ENCODE measurements at places on chromosomes 1 and 21. TPM values are rescaled to one million over a fixed set of nuclear protein-coding genes. Genes with fewer than 3 reads are reported as not detected.

DNA sequence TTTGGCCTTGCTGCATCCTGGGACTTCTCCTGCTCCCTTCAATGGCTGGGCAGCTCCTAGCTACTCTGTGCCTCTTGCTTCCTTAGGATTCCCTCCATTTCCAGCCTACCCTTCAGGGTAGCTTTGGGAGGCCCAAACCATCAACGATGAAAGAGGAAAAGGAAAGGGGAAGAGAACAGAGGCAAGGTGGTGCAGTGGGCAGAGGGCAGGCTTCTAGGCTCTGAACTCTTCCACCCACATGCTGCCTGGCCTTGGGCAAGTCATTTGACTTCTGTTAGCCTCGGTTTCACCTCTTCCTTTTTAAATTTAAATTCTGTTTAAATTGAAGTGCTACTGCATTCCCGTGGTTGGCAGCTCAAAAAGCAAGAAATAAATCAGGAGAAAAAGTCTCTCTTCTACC lies 5.7 kb upstream of the PPM1J start:
- H3K27ac ChIP-seq = no peak overlapping the region
- no peak overlapping the region for H3K4me3 ChIP-seq
- H3K4me1 ChIP-seq = peaks cover 23% of the 10 kb centered on the region
- H3K36me3 ChIP-seq = no peaks in the 10 kb centered on the region

Gene BSND
- not detected for total RNA-seq

DNA sequence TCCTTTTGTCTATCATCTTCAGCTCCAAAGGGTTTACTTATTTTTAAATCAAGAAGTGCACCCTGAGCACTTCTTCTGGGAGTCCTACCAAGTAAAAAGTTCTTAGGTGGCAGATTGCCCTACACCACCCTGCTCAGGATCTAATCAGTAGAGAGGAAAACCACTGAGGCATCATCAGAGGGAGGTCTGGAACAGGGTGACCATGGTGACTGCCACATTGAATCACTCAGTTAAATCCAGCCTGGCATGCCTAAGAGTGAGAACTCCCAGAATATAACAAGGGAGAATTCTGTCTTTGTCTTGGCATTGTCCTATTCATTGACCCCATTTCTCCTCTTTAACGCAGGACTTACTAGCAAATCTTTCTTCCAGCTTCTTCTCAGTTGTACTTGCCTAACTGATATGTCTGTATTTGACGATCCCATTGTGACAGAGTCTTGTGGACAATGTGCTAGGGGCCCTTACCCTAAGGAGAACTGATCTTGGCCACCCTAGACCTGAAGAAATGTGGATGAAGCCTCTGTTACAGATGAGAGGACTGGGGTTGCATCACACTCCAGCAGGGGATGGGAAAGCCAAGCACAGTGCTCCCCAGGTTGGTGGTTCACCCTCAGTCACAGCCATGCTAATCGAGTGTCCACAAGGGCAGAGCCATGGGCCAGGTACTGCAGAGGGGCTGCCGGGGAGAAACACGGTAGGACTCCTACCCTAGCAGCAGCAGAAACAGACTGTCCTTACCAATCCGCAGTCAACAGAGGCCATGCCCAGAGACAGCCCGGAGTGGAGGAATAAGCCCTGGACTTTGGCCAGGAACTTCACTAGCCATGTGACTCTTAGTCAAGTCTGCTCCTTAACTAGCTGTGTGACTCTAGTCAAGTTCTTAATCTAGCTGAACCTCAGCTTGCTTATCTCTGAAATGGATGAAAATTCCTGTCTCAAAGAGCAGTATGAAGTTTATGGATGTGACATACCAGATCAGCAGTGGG lies 15.4 kb downstream of the PKP1 start:
- DNase-seq = no peak
- H3K27ac ChIP-seq = no peak overlapping the region
- H3K27me3 ChIP-seq = peaks cover 3% of the 10 kb centered on the region
- peaks cover 16% of the 10 kb centered on the region for H3K4me1 ChIP-seq
- no peak overlapping the region for H3K4me3 ChIP-seq

GRCh38 chr1:178484698-178485225 lies 12.0 kb downstream of the CLEC20A start:
- H3K36me3 ChIP-seq = peaks cover 18% of the 10 kb centered on the region
- H3K4me3 ChIP-seq = no peak overlapping the region
- peaks cover 24% of the 10 kb centered on the region for H3K4me1 ChIP-seq
- peaks cover 10% of the 10 kb centered on the region for H3K27me3 ChIP-seq
- no peak overlapping the region for H3K27ac ChIP-seq

GRCh38 chr1:56933606-56934005 lies 32.2 kb downstream of the C8B start:
- H3K4me3 ChIP-seq = no peak overlapping the region
- H3K27me3 ChIP-seq = peaks cover 9% of the 10 kb centered on the region
- H3K27ac ChIP-seq = no peak overlapping the region
- no peaks in the 10 kb centered on the region for H3K4me1 ChIP-seq
- no peaks in the 10 kb centered on the region for H3K36me3 ChIP-seq

DNA sequence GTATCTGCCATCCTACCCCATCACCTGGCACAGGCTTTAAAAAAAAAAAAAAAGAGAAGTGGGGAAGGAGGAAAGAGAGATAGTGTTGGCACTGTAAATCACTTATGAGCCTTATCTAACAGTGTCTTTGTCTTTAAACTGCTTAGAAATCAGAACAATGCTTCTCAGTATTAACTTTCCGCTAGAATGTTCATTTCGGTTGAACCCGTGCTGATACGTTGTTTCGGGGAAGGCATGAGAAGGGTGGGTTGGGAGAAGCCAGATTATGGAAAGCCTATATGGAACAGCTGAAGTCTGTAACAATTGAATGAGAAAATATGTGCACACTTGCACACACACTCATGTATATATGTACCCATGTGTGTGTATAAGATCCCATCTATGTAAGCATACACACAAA lies 170.8 kb downstream of the GALNT2 start:
- peaks cover 13% of the 10 kb centered on the region for H3K36me3 ChIP-seq
- H3K27ac ChIP-seq = no peak overlapping the region
- H3K27me3 ChIP-seq = no peaks in the 10 kb centered on the region
- no peak overlapping the region for H3K4me3 ChIP-seq
- no peak for DNase-seq

DNA sequence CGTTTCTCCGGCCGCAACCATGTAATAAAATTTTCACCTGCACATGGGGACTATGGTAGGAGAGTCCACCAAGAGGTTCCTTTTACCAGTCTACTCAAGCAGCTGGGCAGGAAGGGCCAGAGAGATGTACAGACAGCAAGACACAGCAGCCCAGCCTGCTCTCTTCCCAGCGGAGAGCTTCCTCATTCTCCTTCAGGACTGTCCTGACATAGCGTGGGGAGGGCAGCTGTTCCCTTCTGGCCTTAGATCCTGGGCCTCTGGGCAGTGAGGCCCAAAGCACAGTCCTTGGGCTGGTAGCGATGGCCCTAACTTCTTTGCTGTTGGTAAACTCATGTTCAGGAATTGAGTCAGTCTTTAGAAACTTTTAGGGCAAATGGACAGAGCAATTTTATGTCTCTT lies 89.1 kb downstream of the BCAR3 start:
- H3K27me3 ChIP-seq = no peaks in the 10 kb centered on the region
- no peak overlapping the region for H3K4me3 ChIP-seq
- H3K36me3 ChIP-seq = peaks cover 33% of the 10 kb centered on the region
- no peak for DNase-seq
- H3K27ac ChIP-seq = peak overlapping the region; percentile 78

Gene LAX1
- total RNA-seq = not detected

GRCh38 chr21:26945916-26946675 lies 20.8 kb downstream of the ADAMTS5 start:
- DNase-seq = peak; percentile 35
- H3K27me3 ChIP-seq = no peaks in the 10 kb centered on the region
- peak overlapping the region; percentile 25 for H3K27ac ChIP-seq
- no peak overlapping the region for H3K4me3 ChIP-seq

DNA sequence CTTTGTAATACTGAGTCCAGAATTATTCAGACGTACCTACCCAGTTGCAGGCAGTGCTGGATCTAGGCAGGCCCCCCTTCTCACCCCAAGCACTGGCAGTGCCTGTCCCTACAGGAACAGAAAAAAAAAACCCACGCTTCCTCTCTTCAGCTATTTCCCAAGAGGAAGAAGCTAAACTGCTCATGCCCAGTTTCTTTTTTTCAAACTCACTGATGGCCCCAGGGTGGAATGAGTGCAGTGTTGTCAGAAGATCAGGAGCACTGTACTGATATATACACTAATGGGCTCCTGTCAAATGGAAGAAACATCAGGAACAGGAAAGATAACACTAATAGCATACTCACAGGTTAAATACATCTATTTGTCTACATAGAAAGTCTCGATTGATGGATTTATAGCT lies 28.2 kb upstream of the DOCK7 start:
- no peak overlapping the region for H3K27ac ChIP-seq
- H3K36me3 ChIP-seq = no peaks in the 10 kb centered on the region
- peaks cover 17% of the 10 kb centered on the region for H3K27me3 ChIP-seq
- peaks cover 10% of the 10 kb centered on the region for H3K4me1 ChIP-seq
- no peak overlapping the region for H3K4me3 ChIP-seq

DNA sequence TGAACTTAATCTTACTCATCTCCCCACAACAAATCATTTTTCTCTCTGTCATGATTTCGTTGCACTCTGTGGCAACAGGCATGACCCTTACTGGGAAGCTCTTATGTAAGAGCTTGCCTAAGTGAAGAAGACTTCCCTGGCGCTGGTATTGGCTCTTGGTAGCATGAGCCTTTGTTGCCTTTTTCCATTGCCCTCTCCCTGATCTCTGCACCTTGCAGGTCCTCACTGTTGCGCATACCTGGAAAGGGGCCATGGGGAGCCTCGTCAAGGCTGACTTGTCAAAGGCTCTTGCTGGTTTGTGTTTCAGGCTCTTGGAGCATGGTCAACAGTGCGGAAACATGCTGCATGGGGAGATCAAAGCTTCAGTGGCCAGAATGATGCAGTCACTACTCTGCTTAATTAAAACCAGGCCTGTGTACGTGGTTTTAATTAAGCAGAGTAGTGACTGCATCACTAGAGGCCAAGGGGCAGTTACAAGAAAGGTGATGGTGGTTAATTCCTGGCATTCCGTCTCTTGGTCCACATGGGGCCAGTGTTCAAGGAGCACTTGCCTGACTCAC lies 141.3 kb downstream of the SPATA46 start:
- H3K27me3 ChIP-seq = no peaks in the 10 kb centered on the region
- H3K36me3 ChIP-seq = no peaks in the 10 kb centered on the region
- no peak overlapping the region for H3K27ac ChIP-seq
- H3K4me3 ChIP-seq = no peak overlapping the region

DNA sequence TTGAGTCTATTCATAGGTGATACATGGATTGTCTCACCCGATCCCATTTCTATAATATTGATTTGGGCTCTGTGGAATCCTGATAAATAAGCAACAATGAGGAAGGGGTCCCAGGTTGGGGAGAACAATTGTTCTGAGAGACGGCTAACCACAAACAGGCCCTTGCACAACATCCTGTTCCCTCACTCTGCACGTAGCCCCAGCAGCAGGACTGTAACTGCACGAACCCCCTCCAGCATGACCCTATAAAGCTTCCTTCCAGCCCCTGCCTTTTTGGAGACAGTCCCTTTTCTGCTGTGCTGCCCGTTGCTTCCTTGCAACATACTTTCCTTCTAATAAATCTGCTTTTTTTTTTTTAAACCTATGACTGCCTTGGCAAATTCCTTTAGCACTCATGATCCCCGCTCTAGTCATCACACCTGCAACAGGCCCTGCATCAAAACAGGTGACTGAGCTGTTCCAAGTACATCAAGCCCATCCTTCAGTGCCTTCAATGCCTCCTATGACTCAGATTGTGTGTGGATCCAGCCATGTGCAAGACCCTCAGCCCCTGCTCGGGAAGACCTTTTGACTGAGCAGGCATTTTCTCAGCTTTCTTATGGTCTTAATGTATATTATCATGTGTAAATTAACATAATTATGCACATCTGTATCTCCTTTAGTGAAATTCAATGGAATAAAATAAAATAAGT lies 63.7 kb upstream of the B3GALNT2 start:
- no peak overlapping the region for H3K4me3 ChIP-seq
- H3K4me1 ChIP-seq = no peaks in the 10 kb centered on the region
- H3K36me3 ChIP-seq = no peaks in the 10 kb centered on the region
- H3K27me3 ChIP-seq = peaks cover 2% of the 10 kb centered on the region
- DNase-seq = no peak

- no peaks in the 10 kb centered on the region for H3K36me3 ChIP-seq
- no peak overlapping the region for H3K4me3 ChIP-seq
- no peaks in the 10 kb centered on the region for H3K27me3 ChIP-seq
- peaks cover 18% of the 10 kb centered on the region for H3K4me1 ChIP-seq
- no peak for DNase-seq
Measured at GRCh38 chr1:246508897-246509688, 2.0 kb upstream of the SMYD3 start.

Gene KRTAP12-2
- total RNA-seq = not detected

Gene MMP23B
- 93.8 TPM for total RNA-seq

- H3K27ac ChIP-seq = no peak overlapping the region
- H3K4me1 ChIP-seq = peaks cover 5% of the 10 kb centered on the region
- H3K36me3 ChIP-seq = no peaks in the 10 kb centered on the region
- H3K27me3 ChIP-seq = no peaks in the 10 kb centered on the region
Measured at GRCh38 chr21:38979271-38980121, 173.8 kb downstream of the ETS2 start.

DNA sequence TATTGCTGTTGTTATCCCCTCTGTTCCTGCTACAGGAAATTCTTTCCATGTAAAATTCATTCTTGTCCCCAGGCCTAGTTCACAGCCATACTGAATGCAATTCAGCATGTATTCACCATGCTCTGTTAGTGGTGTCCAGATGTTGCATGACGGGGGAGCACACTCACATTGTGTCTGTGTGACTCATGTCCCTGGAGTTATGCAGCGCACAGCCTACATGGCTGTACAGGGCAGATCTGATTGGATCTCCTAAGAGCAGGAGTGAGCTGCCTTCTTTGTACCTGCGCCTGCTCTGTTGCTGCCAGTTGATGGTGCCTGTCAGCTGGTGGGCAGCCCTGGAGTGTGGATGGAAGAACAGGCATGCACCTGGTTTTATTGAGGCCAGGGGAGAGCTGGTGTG lies 17.6 kb downstream of the HTR6 start:
- H3K4me3 ChIP-seq = no peak overlapping the region
- H3K27me3 ChIP-seq = no peaks in the 10 kb centered on the region
- H3K4me1 ChIP-seq = no peaks in the 10 kb centered on the region
- peaks cover 5% of the 10 kb centered on the region for H3K36me3 ChIP-seq
